ENCODE measurements at places on chromosomes 6 and 20.

GRCh38 chr6:47149066-47149465, 106.9 kb upstream of the ADGRF1 start:
- no peak for DNase-seq

DNA sequence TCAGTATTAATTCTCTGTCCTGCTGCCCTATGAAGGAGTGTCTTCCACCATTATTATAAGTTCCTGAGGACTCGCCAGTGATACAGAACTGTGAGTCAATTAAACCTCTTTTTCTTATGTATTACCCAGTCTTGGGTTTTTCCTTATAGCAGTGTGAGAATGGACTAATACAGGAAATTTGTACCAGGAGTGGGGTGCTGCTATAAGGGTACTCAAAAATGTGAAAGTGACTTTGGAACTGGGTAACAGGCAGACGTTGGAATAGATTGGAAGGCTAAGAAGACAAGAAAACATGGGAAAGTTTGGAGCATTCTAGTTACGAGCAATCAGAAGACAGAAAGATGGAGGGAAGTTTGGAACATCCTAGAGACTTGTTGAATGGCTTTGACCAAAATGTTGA, 616.7 kb upstream of the EPHA7 start:
- DNase-seq = no peak

- DNase-seq = no peak
Measured at GRCh38 chr6:118932421-118932820, 2.5 kb downstream of the MCM9 start.

DNA sequence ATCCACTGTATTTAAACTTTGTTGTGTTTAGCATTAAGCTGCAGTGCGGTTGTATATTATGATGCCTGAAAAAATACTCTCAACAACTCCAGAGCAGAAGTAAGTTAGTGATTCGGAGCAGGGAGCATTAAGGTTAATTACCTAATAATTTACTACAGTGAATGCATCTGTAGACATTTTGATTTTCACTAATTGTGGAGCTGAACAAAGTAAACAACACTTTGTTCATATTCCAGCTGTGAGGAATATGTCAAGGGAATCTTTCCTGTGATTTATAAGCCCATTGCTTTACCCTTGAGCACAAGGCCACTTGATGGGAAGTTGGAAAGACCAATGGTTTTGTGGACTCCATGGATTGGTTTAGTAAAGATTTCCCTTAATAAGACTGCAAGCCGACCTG, 77.1 kb downstream of the CBLN4 start:
- DNase-seq = no peak

Data from heart right ventricle (tissue), 16 donors.